ENCODE measurements at places on chromosomes 12 and 14. TPM values are rescaled to one million over a fixed set of nuclear protein-coding genes. Genes with fewer than 3 reads are reported as not detected.

CHPT1 gene
- total RNA-seq: 22.5 TPM

TAS2R13 gene
- total RNA-seq: 0.51 TPM

DPY19L2 gene
- 7.9 TPM for total RNA-seq

LTB4R2 gene
- total RNA-seq: 7.1 TPM
